ENCODE measurements at places on chromosomes 1 and 21. TPM values are rescaled to one million over a fixed set of nuclear protein-coding genes. Genes with fewer than 3 reads are reported as not detected.

Gene U2AF1
- total RNA-seq: 43.6 TPM

Gene RBP7
- 49.8 TPM for total RNA-seq

Gene LYPD8
- 1.6 TPM for total RNA-seq

Gene SIM2
- 0.32 TPM for total RNA-seq

Gene ALX3
- 0.80 TPM for total RNA-seq

Gene PLPP3
- 127 TPM for total RNA-seq

Gene CD244
- total RNA-seq: 1.6 TPM

Gene HSD3B1
- not detected for total RNA-seq

Gene DMRTA2
- total RNA-seq: 0.16 TPM

Gene TINAGL1
- 144 TPM for total RNA-seq

Gene ZFYVE9
- total RNA-seq: 31.1 TPM

Gene KCNE2
- total RNA-seq: 0.66 TPM

- no peak for DNase-seq
These were observed 63.6 kb downstream of the CAMTA1 start for GRCh38 chr1:6848816-6849215.

DNA sequence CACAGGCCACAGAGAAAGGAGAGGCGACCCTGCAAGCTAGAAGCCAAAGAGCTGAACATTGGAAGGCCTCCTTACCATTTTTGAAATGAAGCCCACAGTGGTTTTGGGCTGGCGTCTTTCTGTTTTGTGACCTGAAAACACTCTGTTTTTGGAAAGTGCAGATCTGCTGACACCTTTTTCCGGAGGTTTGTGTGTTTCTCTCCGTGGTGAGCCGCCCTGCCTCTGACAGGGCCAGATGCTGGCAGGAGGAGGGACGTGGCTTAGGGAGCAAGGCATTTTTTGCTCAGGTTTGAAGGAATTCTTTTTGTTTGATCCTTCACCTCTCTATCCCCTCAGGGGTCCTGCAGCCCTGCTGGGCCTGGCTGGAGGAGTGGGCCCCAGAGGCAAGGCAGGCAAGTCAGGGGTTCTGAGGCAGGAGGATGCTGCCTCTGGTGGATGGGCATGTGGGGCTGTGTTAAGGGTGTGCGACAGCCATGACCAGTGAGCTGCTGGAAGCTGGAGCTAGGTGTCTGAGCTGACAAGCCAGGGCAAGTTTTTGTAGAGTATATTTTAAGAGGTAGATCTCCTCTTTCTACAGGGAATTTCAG, 133.8 kb downstream of the CAMTA1 start:
- DNase-seq: no peak

DNA sequence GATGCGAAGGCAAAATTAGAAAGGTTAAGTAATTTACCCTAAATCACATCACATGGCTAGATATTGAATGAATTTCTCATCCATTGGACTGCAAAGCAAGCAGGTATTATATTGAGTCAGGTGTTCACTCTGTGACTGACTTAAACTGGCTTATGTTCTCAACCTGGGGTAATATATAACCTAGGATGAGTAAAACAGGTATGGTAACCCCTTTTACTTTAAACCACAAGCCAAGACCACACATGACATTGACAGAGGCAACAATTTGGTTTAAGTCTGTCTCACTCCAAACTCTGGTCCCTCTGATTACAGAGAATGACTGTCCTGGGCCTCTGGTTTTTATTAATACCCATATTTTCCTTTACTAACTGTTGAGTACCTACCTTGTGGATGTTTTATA, 33.3 kb downstream of the MAEL start:
- no peak for DNase-seq

- DNase-seq: no peak
These were observed 76.2 kb downstream of the BRINP2 start for GRCh38 chr1:177246710-177247580.

GRCh38 chr21:39670701-39671100, 58.0 kb downstream of the B3GALT5 start:
- DNase-seq: no peak

DNA sequence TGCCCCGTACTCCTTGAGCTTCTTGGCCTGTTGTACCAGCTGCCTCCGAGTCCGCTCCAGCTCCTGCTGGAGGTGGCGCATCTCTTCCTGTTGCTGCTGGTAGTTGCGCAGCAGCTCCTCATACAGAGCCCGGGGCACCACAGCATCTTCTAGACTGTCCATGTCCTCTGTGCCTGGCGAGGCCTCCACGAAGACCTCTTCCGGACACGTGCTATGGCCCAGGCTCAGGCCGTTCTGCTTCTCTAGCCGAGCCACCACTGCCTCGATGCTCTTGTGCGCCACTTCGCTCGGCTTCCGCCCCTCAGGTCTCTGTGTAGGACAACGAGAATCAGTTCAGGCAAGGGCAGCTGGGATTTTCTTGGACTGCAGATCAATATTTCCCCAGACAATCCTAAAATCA, 17.7 kb downstream of the BEND5 start:
- no peak for DNase-seq

- DNase-seq: no peak
These were observed 56.6 kb downstream of the ACOT7 start for GRCh38 chr1:6336776-6337622.

GRCh38 chr1:110004583-110004982, 20.0 kb downstream of the AHCYL1 start:
- no peak for DNase-seq

DNA sequence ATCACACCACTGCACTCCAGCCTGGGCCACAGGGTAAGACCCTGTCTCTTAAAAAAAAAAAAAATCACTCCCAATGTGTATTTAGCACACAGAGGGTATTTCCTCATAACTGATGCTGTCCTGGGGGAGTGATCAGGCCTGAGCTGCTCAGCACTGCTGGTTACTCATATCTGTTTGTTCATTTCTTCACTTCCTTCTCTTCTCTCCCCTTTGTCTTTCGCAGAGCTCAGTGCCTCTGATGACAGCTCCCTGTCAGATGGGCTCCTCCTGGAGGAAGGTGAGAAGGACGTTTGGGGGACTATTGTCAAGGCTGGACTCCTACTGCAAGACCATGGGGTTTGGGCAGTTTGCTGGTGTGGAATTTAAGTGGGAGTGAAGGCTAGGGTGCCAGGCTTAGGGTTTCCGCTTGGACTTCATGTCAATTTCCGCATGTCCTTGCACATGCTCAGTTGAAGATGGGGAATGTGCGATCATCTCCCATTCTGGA, 13.0 kb downstream of the INAVA start:
- no peak for DNase-seq

DNA sequence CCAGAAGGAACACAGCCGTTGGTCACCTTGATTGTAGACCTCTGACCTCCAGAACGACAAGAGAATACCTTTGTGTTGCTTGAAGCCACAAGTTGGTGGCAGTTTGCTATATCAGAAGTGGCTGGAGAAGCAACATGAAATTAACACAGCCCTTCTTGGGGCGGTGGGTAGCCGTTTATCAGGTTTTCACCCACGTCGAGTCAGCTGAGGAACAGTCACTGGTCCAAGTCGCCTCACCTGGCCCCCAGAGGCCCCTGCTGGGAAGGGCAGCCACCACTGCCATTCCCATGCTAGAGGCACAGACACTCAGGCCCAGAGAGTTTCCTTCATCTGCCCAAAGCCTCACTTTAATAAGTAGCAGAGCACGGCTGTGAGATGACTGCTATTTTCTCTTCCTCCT, 37.7 kb downstream of the TMEM51 start:
- no peak for DNase-seq

GRCh38 chr21:38440746-38441145, 57.5 kb downstream of the ERG start:
- no peak for DNase-seq

DNA sequence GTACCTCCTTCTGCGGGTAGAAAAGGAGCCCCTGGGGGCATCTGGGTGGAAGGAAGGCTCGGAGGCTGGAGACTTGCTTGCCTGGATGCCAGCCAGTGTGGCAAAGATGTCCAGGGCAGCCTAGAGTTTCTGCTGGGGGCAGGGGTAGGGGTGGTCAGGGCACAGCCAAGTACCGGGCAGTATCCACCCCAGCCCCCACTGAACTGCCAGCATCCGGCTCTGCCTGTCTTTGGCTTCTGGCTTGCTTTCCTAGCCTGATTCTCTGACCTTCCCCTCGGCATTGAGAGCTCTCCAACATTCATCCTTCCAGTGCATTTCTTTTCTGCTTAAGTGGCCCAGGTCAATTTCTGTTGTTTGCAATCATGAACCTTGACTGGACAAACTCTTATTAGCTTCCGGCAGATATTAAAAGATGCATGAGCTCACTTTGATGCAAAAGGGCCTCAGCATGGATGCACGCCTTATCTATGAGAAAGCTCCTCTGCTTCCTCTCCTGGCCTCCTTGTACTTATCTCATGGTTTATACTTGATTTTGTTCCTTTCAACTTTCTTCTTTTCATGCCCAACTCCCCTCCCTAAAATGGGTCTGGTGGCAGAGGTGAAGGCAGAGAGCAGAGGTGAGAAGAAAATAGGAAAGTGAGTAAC, 116.9 kb downstream of the HLCS start:
- no peak for DNase-seq

GRCh38 chr1:211928290-211928801, 97.8 kb upstream of the LPGAT1 start:
- DNase-seq: peak; percentile 67

GRCh38 chr21:35954066-35954465, 106.3 kb downstream of the SETD4 start:
- no peak for DNase-seq

DNA sequence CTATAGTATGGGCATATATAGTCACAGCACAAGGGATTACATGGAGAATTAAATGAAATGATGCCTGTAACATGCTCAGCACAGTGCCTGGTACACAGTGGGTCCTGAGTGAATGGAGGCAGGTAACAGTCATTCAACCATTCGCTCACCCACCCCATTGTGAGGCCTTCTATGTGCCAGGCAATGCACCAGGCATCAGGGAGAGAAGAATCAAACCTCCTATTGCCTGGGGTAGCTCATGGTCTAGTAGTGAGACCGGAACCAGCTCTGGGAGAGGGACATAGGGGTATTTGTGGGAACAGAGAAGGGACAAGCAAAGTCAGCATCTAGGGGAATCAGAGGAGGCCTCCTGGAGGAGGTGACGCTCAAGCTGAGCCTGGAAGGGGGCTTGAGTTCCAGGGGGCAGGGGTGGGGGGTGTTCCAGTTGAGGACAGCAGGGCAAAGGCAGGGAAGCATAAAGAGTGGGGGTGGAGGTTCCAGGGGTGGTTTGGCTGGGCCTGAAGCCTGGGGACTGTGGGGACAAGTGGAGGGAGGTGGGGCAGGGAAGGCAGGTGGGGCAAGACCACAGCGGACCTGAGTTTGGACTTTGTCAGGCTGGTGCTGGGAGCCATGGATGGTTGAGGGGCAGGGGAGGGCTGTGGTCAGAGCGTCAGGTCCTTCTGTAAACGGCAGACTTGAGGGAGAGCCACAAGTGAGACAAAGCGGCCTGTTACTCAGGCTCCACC, 591.6 kb downstream of the PTPRU start:
- no peak for DNase-seq

DNA sequence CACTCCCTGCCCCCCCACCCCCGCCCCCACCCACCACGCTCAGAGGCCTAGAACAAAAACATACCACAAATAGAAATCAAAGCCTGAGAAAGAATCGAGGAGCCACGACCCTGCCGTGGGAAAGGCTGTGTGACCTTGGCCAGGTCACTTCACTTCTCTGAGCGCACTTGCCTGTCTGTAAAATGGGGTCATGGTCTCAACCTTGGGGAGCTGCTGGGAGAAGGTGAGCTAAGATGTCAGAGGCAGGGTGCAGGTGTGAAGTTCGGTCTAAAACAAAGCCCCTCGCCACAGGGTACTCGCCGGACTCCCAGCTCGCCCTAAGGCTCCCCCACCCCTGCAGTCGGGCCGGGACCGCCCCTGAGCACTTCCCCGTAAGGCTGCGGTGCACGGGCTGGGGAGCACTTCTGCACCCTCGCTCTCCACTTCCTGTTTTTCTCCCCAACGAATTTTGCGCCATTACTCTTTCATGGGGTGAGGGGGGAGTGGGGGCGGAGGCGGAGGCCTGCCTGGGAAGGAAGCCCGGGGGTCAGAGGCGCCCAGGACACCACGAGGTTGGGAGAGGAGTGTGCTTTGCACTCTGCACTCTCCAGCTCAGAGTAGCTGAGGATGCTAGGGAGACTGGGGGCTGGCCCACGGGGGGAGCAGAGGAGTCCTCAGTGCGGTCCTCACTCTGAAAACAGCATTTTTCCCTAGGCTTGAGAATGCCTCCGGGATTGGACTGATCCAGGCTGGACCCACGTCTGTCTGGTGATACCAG, 21.9 kb upstream of the PIK3CD start:
- DNase-seq: no peak

DNA sequence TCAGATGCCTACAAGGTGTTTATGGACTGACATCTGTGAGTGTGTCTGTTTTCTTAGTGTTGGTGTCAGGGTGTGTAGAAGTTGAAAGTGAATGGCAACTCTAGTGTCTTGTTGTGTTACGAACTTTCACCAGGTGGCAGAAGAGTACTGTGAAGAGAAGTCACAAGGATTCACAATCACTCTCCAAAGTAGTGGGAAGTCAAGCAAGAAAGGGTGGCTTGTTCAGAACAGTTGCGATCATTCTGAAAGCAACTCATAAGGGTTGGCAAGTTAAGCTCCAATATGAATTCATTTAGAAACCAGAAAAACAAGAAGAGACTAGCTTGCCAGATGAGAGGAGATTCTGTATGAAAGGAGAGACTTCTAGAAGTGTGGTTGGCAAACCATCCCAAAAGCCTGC, 86.1 kb downstream of the FASLG start:
- DNase-seq: no peak

- DNase-seq: no peak
These were observed 92.1 kb downstream of the DDAH1 start for GRCh38 chr1:85372683-85373377.

DNA sequence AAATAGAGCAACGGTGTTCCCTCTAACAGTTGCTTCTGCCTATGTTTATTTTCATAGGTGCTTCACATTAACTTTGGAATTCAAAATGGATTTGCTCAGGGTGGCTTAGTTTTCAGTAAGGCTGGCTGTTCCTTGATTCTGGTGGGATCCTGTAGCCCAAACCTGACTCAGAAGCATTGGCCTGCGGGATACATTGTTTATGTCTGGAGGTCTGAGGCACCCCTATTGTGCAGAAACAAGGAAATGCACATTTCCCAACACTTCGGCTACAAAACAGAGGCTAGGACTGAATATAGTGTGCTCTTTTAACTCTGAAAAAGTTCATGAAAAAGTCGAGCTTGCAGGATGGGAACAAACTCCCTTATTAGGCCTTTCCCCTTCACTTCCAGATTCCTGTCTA, 133.8 kb upstream of the F3 start:
- DNase-seq: no peak

DNA sequence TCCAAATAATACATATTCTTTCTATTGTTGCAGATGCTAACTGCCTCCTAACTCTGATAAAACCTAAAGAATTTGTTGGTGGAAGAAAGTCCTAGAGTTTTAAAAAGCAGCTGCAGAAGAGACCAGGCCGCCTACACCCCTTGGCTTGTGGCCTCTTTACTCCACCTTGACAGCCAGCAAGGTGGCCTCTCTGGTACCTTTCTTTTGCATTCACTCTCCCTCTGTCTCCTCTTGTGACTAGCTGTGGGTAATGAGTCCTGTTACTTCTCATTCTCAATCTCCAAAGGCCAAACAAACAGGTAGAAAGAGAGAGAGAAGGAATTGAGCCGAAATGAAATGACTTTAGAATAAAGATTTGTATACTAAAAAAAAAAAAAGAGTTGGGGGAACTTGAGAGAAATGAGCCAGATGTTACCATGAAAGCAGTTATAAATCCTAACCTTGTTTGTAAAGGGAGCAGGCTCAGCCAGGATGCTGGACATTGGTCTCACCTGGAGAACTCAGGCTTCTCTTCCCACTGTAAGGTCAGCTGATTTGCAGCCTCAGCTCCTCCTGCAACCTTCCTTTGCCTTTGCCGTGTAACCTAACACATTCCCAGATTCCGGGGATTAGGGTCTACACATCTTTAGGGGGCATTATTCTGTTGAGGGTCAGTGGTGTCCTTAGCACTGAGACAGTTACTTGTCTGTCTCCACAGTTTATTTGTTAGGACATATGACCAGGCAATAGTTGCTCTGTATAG, 164.1 kb upstream of the IRF2BP2 start:
- no peak for DNase-seq

Measured in breast epithelium (tissue), 4 donors.